ENCODE measurements at places on chromosomes 2 and 18. TPM values are rescaled to one million over a fixed set of nuclear protein-coding genes. Genes with fewer than 3 reads are reported as not detected.

The SCN3A gene
- total RNA-seq = 0.12 TPM

The B3GNT2 gene
- total RNA-seq = 16.0 TPM

The DPP4 gene
- total RNA-seq = 40.4 TPM

The TBC1D8 gene
- total RNA-seq = 8.4 TPM

The GALNT3 gene
- total RNA-seq = 0.87 TPM

The ALPP gene
- total RNA-seq = not detected

The TDRD15 gene
- total RNA-seq = not detected

The ATP5F1A gene
- total RNA-seq = 1,148 TPM

The GPAT2 gene
- total RNA-seq = 13.7 TPM

The SLC5A7 gene
- total RNA-seq = not detected

The OR6B3 gene
- not detected for total RNA-seq

The EDAR gene
- not detected for total RNA-seq

The ABHD3 gene
- 14.0 TPM for total RNA-seq

The DSC1 gene
- total RNA-seq = not detected

The RFTN2 gene
- 4.2 TPM for total RNA-seq

The ATP8B1 gene
- 46.1 TPM for total RNA-seq

The NEB gene
- 0.12 TPM for total RNA-seq

The VWC2L gene
- total RNA-seq = under 0.01 TPM

The MTX2 gene
- 28.5 TPM for total RNA-seq

The OSBPL1A gene
- total RNA-seq = 47.5 TPM

The CCBE1 gene
- 21.2 TPM for total RNA-seq

The CDK5R2 gene
- total RNA-seq = 0.22 TPM
